ENCODE measurements at places on chromosomes 6 and 20. TPM values are rescaled to one million over a fixed set of nuclear protein-coding genes. Genes with fewer than 3 reads are reported as not detected.

- no peaks in the 10 kb centered on the region for H3K4me1 ChIP-seq
- H3K4me3 ChIP-seq = no peak overlapping the region
- DNase-seq = no peak
- no peaks in the 10 kb centered on the region for H3K27me3 ChIP-seq
- H3K27ac ChIP-seq = no peak overlapping the region
- H3K36me3 ChIP-seq = no peaks in the 10 kb centered on the region
Measured at GRCh38 chr20:24955045-24955444, 6.0 kb downstream of the CST7 start.

- H3K4me1 ChIP-seq = no peaks in the 10 kb centered on the region
- H3K4me3 ChIP-seq = no peak overlapping the region
- no peaks in the 10 kb centered on the region for H3K36me3 ChIP-seq
- no peaks in the 10 kb centered on the region for H3K27me3 ChIP-seq
- H3K27ac ChIP-seq = no peak overlapping the region
Measured at GRCh38 chr6:129793447-129793846, 67.7 kb downstream of the TMEM244 start.

DNA sequence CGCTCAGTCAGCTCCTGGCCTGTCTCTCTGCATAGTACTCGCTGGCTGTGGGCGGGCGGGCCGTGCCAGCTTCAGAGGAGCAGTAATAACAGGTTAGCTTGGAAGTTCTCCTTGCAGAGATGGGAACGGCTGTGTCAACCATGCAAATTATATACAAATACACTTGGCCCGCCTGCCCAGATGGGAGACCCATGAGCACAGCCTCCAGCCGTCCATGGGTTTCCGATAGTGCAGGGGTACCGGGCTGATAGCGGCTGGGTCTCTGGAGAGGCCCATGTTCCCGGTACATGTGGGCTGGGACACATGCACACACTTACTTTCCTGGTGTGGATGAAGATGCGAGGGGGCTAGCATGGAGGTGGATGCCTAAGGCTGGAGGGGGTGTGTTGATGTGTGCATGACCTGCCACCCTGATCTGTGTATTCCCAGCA, 12.8 kb upstream of the ZNF831 start:
- no peaks in the 10 kb centered on the region for H3K36me3 ChIP-seq
- DNase-seq = no peak
- H3K27me3 ChIP-seq = no peaks in the 10 kb centered on the region
- no peaks in the 10 kb centered on the region for H3K4me1 ChIP-seq

DNA sequence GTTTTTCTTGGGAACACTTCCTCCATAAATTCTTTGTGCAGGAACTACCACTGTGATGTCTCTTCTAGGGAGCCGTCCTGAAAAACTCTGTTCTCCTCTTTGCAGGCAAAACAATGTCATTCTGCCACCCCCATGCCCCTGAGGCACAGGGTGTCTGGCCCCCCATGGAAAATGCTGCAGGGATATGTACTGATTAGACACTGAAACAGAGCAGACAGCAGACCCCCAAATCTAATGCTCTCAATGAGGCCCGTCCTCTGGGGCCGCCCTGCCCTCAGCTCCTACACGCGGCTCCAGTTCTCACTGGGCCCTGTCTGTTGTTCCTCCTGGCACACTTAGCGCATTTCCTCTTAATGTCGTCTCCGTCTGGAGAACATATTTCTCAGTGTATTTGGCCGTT, 97.5 kb downstream of the LAMP5 start:
- no peak overlapping the region for H3K27ac ChIP-seq
- no peak for DNase-seq
- no peaks in the 10 kb centered on the region for H3K27me3 ChIP-seq

DNA sequence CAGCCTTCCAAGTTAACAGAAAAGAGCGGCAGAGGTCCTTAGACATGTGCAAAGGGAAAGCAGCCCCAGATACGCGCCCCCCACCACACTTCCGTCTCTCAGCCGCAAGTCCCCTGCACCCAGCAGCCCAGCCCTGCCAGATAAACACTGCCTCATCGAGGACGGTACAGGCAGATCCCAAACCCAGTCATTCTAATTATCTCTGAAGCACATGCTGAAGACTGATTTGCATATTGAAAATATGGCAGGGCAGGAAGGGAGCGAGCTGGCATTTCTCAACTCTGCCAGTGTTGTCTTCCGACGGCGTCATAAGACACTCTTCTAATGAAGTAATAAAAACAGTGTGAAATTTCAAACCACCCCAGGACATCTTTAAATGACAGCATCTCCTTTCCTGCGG, 122.8 kb upstream of the CDH4 start:
- H3K4me1 ChIP-seq = no peaks in the 10 kb centered on the region
- no peak for DNase-seq
- H3K27ac ChIP-seq = no peak overlapping the region
- H3K27me3 ChIP-seq = no peaks in the 10 kb centered on the region

GRCh38 chr6:35736253-35736894, 458 bp upstream of the ARMC12 start:
- H3K27ac ChIP-seq = no peak overlapping the region
- peaks cover 34% of the 10 kb centered on the region for H3K4me1 ChIP-seq
- peak; percentile 67 for DNase-seq
- no peaks in the 10 kb centered on the region for H3K36me3 ChIP-seq
- no peaks in the 10 kb centered on the region for H3K27me3 ChIP-seq

DNA sequence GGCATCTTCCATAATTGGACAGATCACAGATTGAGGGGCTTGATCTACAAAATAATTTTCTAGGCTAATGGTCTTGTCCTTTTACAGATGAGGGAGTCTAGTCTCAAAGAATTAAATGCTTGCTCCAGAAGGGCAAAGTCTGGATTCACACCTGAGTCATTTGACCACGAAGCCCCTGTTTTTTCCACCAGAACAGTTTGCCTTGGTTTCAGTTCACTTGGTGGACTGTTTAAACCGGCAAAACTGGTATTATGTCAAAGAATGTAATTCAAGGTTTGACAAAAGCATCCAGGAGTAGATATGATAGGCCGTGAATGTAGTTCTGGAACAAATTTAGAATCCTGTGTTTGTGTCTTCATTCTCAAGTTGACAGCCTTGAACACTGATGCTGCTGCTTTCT, 3.3 kb downstream of the MYO6 start:
- peak overlapping the region; percentile 5 for H3K27ac ChIP-seq
- H3K4me3 ChIP-seq = no peak overlapping the region
- H3K27me3 ChIP-seq = no peaks in the 10 kb centered on the region
- DNase-seq = no peak

DNA sequence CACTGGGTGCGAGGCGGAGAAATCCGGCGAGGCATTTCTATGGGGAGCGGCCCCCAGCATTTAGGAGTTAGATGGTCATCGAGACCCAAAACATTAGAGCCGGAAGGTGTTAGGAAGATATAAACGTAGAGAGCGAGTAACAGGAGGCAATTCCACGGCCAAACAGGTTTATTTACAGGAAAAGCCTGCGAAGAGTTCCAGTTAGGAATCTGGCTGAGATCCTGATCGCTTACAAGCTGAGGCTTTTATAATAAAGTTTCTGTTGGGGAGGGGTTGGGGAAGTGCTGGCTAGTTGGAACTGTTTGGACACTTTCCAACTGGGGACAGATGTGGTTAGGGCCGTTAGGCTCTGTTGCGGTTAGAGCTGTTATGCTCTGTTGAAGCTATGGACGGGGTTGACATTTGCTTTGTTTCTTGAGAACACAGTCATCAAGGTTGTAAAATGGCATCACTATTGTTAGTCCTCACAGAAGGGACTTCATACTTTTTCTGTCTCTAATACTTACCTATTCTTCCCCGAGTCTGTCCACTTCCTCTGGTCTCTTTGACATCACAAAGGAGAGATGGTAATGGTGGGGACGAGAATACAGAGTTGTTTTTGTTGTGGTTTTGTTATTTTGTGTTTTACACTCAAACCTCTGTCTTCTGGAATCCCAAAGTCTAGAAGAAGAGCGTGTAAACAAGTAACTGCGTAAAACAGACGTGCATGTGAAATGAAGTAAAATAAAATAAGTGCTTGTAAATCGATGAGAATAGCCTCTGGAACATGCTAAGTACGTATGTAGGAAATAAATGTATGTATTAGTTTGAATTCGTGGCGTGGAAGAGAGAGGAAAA, 554 bp upstream of the ZSCAN31 start:
- peak overlapping the region; percentile 98 for H3K27ac ChIP-seq
- no peaks in the 10 kb centered on the region for H3K36me3 ChIP-seq
- H3K27me3 ChIP-seq = no peaks in the 10 kb centered on the region
- H3K4me3 ChIP-seq = peak overlapping the region; percentile 52

DNA sequence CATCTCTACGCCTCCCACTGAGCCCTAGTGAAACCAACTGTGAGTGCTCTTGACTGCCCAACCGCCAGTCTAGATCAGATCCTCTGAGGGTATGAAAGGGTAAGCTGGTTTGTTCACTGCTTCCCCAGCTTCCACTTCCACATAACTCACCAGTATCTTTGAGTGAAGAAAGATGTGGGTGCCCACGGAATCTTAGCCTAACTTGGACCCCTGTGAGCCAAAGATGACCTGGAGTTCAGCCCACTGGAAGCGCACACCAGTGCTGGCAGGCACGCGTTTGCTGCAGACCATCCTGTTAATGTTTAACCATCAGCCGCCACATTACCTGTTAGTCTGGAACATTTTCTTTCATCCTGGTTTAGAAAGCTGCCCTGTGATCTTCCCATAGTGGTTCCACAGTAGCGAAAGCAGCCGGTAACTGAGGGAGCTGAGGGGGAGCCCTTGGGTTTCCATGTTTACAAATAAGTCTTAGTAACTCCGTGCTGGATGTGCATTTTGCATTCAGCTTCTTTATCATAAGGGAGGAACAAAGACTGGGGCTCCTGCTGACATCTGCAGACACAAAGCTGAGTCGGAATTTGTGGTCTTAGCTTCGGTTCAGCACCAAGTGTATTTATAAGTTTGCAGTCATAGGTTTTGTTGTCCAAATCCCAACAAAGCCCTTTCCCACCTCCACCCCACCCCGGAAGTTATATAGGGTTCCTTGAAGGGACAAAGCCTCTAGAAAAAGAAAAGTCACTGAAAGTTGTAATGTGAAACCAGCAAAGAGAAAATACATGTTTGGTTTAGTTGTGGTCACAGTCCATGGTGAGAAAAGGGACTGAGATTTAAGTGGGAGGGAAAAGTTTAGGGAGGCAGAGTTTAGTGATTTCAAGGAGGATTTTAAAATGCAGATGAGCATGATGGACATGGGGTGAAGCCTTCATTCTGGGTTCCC, 71.0 kb downstream of the SSR1 start:
- H3K27me3 ChIP-seq = no peaks in the 10 kb centered on the region
- H3K4me3 ChIP-seq = no peak overlapping the region
- no peak for DNase-seq
- peak overlapping the region; percentile 88 for H3K27ac ChIP-seq
- H3K36me3 ChIP-seq = peaks cover 10% of the 10 kb centered on the region
- H3K4me1 ChIP-seq = peaks cover 62% of the 10 kb centered on the region

- H3K36me3 ChIP-seq = no peaks in the 10 kb centered on the region
- H3K4me3 ChIP-seq = no peak overlapping the region
- H3K27me3 ChIP-seq = no peaks in the 10 kb centered on the region
- no peak overlapping the region for H3K27ac ChIP-seq
Measured at GRCh38 chr6:7938562-7939183, 28.1 kb upstream of the TXNDC5 start.

DNA sequence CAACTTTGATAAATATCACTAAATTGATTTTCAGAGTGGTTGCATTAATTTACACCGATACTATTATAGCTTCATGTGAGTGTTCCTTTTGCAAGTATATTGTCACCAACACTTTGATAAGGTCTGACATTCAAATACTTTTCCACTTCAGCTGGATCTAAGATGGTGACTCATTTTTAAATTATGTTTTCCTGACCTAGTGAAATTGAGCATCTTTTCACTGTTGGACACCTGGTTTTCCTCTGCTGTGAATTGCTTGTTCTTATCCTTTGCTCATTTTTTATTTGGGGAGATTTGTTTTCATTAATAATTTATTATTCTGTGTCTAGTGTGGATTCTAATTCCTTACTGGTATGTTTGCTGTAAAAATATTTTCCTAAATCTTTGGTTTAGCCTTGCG, 85.2 kb upstream of the PRDM1 start:
- peaks cover 13% of the 10 kb centered on the region for H3K27me3 ChIP-seq
- no peaks in the 10 kb centered on the region for H3K36me3 ChIP-seq
- no peaks in the 10 kb centered on the region for H3K4me1 ChIP-seq
- no peak overlapping the region for H3K27ac ChIP-seq
- no peak for DNase-seq

GRCh38 chr6:149608381-149608982, 40.0 kb downstream of the KATNA1 start:
- no peak overlapping the region for H3K4me3 ChIP-seq
- H3K27ac ChIP-seq = no peak overlapping the region
- H3K4me1 ChIP-seq = no peaks in the 10 kb centered on the region
- H3K36me3 ChIP-seq = no peaks in the 10 kb centered on the region
- H3K27me3 ChIP-seq = no peaks in the 10 kb centered on the region
- DNase-seq = no peak

DNA sequence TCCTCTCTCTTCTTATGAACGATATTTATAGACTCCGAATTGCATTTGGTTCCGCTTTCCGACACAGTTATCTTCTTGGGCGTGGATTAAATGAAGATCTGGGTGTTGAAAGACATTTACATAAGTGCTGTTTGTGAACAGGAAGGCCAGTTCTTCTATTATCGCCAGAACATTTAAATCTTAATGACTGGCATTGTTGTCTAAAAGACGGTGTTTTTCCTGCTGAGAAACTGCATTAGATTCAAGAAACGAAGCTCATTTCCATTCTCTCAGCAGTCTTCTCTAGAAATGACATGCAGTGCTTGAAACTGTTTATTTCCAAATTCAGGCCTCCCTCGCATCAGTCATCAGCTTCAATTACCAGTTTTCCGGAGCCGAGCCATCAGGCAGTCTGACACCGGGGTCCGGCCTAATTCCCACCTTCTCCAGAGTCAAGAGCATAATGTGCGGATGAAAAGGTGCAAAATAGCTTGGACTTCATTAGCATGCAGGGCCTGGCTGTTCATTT, 16.0 kb downstream of the LINC00237 start:
- no peak overlapping the region for H3K4me3 ChIP-seq
- DNase-seq = no peak
- no peak overlapping the region for H3K27ac ChIP-seq

- no peak overlapping the region for H3K4me3 ChIP-seq
- no peaks in the 10 kb centered on the region for H3K36me3 ChIP-seq
- no peak for DNase-seq
- no peaks in the 10 kb centered on the region for H3K27me3 ChIP-seq
- H3K27ac ChIP-seq = no peak overlapping the region
Measured at GRCh38 chr6:118639054-118639964, 12.1 kb downstream of the CEP85L start.

The OLIG3 gene
- not detected for total RNA-seq

The WFDC5 gene
- total RNA-seq = not detected

The DEFB132 gene
- total RNA-seq = not detected

The GJA10 gene
- not detected for total RNA-seq

The MYCT1 gene
- 2.0 TPM for total RNA-seq

The TMEM217 gene
- 1.7 TPM for total RNA-seq

The PKHD1 gene
- 17.7 TPM for total RNA-seq

The CFAP61 gene
- 0.29 TPM for total RNA-seq

The HLA-DMB gene
- 42.6 TPM for total RNA-seq

The HDGFL1 gene
- total RNA-seq = not detected

The GCNT2 gene
- total RNA-seq = 1.8 TPM
